NCI-H510A treated with DMSO at 0.1 percent for 48 hours (cell line): ENCODE measurements at places on chromosomes 16 and 17.

DNA sequence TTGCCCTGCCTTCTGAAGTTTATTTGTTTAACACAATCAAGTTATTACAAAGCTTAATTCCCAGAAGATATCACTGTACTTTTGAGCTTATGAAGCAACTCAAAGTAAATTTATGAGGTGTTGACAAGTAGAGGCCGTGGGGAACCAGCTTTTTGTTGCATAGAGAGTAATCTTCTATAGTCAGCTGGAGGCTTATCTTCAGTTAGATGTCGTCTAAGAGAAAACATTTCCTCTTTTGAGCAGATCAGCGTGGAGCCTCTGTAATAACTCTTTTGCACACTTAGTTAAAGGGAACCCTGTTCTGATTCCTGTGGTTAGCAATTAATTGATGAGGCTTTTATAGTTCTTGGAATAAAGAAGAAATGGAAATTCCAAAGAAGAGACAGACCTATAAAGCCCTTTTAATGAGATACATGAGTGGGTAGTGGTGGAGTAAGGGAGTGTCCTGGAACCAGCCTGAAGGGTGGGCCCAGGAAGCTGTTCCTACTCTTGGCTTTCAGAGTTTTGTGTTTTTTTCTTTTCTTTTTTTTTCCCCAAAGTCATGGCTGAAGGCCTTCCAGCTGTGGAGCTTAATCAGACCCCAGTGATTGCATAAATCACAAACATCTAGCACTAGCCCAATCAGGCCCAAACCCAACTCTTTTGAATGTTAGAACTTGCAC lies 28.9 kb upstream of the MAP3K14 start:
- peak; percentile 60 for DNase-seq

GRCh38 chr16:87499189-87499486 lies 6.3 kb upstream of the ZCCHC14 start:
- no peak for DNase-seq

GRCh38 chr16:53090591-53091411 lies 36.0 kb downstream of the CHD9 start:
- DNase-seq, result no peak

- DNase-seq, result no peak
Observed at GRCh38 chr17:42783062-42783790, 2.8 kb downstream of the WNK4 start.

- DNase-seq, result no peak
Observed at GRCh38 chr17:11490171-11490755, 108.0 kb upstream of the DNAH9 start.

- DNase-seq, result no peak
Observed at GRCh38 chr17:18967916-18968315, 16.0 kb downstream of the SLC5A10 start.

DNA sequence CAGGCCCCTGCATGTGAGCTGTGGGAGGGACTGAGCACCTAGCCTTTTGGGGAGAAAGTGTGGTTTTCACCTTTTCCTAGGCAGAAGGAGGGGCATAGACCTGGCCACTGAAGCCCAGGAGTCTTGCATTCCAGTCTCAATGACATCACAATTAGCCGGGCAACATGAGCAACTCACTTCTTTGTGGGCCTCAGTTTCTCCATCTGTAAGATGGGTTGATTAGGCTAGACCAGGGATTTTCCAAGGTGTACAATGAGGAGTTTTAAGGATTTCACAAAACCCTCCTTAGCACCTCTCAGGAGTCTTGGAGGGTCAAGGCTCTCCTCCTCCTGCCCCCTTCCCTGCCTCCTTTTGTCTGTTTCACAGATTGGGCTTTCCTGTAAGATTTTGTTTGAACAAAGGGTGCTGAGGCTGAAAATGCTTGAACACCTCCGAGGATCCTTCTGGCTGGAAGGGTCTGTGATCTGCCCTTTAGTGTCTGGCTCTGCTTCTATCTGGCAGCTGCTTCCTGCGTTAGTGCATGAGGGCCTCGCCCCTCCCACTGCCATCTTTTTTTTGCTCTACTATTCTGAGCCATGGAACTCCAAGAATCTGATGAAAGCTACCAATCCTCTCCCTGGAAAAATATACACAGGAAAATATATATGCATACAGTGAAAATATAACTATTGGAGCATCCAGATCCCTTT lies 52.4 kb upstream of the ETV4 start:
- no peak for DNase-seq

GRCh38 chr17:27526604-27527002 lies 70.4 kb downstream of the KSR1 start:
- no peak for DNase-seq

GRCh38 chr16:54588026-54588425 lies 301.4 kb upstream of the IRX3 start:
- no peak for DNase-seq

DNA sequence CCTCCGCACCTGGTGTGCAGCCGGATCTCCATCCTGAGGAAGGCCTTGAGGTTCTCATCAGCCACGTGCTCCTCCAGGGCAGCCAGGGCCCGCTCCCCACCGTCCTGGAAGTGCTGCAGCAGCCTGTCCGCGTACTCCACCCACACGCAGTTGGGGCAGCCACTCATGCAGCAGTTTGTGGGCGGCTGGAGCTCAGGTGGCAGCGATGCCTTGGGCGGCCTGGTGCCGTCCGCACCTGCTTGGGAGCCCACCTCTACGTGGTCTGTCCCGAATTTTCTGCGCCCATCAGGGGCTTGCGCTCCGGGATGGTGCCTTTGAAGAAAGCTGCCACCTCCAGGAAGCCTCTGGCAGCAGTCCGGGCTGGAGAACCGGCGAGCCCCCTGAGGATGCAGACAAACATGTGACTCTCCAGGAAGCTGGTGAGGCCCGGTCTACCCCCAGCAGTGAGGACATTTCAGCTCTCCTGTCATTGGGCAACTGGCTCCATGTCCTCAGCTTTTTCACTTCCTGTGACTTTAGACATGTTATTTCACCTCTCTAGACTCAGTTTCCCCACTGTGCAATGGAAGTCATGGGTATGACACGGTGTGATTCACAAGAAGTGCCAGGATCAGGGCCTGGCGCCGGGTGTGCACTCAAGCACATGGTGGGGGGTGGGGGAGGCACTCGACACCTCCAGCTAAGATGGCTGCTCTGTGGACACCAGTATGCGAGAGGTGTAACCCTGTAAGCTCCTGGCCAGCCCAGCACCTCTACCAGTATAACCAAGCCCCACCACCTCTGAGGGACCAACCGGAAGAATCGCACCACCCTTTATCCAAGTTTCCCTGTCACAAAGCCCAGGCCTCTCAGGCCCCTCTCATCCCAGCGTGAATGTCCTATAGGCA lies 957 bp downstream of the OXLD1 start:
- DNase-seq, result peak; percentile 66

- DNase-seq, result no peak
Observed at GRCh38 chr16:71255721-71256120, 25.2 kb upstream of the HYDIN start.

DNA sequence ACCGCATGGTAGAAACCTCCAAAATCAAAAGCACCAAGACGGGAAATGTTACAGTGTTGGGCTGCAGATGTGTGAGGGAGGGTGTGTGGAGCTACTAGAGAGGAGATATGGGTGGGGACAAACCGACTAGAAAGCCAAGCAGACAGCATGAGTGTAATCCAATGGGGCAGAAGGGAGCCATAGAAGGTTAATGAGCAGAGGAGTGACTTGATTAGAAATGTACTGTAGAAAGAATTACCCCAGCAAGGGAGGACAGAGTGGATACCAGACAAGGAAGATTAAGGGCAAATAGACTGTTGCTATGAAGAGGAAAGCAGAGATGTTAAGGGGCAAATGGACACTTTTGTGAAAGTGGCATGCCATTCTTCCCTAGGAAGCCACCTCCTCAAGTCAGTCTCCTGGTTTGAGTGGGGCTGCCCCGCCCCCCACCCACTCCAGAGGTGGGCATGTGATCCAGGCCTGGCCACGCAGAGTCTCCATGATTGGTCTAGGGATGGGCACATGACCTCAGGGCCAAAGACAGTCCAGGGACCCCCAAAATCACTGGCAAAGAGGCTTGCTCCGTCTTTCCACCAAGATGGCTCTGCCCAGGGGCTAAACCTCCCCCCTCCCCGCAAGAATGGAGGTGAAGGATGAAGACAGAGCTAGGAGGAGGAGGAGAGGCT lies 4.3 kb downstream of the COTL1 start:
- no peak for DNase-seq

DNA sequence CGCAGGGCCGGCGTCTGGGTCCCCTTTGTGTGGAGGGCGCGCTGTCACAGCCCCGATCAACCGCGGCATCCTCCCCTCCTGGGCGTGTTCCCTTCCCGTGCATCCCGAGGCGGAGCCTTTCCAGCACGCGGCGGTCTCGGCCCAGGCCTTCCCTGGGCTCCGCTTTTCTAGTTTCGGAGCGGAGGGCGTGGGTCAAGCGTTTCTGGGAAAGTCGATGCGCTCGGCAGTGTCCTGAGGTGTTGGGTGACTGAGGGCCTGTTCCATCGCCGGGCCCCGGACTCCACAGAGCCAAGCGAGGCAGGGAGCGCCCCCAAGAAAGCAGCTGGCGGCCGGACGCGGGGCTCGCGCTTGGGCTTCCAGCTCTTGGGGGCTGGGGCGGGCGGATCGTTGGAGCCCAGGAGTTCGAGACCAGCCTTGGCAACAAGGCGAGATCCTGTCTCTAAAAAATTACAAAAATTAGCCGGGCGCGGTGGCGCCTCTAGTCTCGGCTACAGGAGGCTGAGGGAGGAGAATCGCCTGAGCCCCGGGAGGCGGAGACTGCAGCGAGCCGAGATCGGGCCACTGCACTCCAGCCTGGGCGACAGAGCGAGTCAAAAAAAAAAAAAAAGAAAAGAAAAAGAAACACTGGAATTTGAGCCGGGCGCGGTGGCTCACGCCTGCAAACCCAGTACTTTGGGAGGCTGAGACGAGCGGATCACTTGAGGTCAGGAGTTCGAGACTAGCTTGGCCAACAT lies 806 bp downstream of the IFT140 start:
- DNase-seq, result no peak

DNA sequence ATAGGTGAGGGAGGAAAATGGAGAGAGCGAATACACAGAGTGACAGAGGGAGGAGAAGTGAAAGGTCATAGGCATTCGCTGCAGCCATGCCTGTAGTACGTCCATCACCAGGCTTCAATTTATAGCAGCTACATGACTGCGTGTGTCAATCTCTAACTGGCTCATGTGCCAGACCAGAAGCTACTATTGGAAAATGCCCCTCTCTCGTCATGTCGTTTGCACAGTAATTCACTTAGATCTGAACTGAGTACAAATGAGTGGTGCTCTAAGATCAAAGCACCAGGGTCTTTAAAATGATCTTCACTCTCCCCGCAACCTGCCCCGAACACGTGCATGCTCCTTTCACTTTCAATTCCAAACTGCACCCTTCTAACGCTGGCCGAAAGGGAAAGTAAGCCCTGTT lies 51.3 kb downstream of the ADCY9 start:
- DNase-seq, result no peak

DNA sequence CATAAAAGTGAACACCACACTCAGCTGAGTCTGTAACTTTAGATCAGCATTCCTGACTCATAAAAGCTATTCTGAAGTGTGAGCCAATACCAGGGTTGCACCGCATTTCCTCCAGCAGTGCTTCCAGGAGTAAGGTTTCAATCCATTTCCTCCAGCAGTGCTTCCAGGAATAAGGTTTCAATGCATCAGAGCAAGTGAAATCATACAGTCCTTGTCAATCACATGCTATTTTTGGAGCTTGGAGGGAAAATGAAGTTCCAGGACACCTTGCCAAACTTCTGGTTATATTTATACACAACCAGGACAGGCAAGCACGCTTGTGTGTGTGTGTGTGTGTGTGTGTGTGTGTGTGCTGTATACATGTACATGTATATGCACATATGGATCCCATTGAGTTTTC lies 327.6 kb downstream of the GRIN2A start:
- no peak for DNase-seq

DNA sequence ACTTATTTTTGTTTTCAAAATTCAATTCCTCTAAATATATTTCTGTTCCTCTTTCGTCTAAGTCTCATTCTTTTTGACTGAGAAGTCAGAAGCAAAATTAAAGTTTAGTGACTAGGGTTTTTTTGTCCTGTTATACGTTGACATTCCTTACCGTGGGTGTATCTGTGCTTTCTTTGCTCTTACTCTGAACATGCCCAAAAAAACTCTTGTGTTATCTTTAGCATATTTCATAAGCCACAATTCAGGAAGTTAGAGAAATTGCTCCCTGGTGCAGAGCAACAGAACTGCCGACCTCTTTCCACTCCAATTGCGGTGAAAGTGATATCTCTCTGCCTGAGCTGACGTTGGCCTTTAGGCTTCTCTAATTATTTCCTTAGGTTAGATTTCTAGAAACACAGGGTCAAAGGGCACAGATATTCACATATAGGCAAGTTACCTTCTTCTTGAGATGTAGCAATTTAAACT lies 65.7 kb downstream of the CENPV start:
- DNase-seq, result no peak
